ENCODE measurements at places on chromosomes 5 and 9.

- DNase-seq, result no peak
These were observed 363.4 kb downstream of the RAB3C start for GRCh38 chr5:58946230-58946629.

DNA sequence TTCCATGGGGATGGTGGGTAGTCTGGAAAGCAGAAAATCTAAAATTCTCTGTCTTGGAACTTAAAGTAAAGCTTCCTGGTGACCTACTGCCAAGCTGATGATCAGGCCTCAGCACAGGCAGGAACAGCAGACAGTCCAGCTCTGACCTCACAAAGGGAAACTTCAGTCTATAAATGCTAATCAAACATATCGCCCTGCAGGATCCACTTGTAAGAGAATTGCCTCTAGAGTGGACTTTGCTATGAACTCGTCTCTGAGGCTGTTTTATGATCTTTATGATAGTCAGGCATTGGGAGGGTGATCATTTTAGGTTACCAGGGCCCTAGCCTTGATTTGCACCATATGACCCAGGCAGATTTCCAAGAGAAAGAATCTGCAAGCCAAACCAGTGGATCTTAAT is 67.6 kb upstream of the SELENOP start:
- DNase-seq, result no peak

DNA sequence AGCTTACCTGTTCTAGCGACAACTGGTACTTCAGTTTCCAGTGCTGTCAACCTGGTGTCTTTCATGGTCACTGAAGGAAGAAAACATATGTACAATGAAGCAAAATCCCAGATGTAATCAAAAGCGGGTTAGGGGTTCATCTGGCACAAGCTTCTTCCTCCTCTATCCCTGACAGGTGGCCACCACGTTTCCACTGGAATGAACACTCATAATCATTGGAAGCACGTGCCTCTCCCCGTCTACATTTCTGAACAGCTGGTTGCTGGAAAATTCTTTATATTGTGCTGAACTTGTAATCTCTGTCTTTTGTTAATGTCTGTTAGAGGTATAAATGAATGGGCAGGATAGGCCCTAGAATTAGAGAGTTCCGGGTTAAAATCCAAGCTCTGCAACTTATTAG is 9.4 kb downstream of the TSC1 start:
- no peak for DNase-seq

DNA sequence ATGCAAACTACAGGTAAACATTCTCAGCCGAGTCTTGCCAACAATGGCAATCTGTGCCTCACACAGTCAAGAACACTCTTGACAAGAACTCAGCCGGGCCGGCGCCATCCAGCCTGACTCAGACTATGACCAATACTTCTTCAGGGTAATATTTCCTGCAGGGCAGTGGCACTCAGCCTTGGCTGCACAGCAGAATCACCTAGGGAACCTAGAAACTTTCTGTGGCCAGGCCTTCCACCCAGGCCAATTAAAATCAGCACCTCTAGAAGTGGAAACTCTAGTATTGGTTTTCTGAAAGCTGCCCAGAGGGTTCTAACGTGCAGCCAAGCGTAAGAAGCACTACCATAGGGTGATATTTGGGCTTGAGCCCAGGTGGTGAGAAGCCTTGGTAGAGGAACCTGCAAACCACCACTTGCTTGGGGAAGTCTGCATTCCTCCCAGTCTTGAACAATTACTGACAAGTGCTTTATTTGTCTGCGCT is 120.6 kb downstream of the TTLL11 start:
- DNase-seq, result peak; percentile 68

DNA sequence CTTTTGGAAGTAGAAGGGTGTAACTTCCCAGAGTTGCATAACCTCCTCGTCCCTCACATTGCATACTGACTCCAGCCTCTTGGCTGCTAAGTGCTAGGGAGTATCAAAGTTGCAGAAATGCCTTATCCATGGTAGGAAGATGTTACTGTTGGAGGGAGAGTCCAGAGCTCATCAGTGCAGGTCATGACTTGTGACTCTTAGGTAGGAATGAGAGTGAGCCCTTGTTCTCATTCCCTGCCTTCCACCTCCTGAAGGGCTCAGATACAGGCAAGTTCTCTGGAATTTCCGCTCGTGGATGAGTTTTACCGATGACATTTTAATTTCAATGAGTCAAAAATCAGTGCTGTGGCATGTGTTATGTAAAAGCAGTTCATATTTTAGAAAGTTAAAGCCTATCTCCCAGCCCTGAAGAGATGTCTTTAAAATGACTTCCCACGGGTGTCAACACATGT is 17.0 kb downstream of the IRX1 start:
- DNase-seq, result no peak

GRCh38 chr5:10168254-10168653 is 81.4 kb downstream of the ATPSCKMT start:
- no peak for DNase-seq

DNA sequence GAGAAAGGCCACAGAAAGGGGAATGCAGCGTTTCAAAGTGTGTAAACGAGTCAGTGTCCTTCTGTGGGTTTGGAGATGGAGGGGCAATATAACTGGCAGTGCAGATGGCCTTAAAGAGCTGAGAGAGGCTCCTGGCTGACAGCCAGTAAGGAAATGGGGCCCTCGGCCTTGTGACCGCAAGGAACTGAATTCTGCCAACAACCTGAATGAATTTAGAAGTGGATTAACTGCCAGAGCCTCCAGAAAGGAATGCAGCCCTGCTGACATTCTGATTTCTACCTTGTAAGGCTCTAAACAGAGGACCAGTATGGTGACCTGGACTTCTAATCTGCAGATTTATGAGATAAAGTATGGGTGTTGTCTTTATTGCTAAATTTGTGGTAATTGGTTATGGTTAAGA is 17.5 kb upstream of the NREP start:
- DNase-seq, result peak; percentile 36

- no peak for DNase-seq
These were observed 51.9 kb downstream of the COL27A1 start for GRCh38 chr9:114207034-114207810.

GRCh38 chr5:143262393-143263174 is 140.9 kb downstream of the NR3C1 start:
- peak; percentile 63 for DNase-seq

GRCh38 chr5:94276048-94276447 is 342.4 kb downstream of the KIAA0825 start:
- DNase-seq, result no peak

DNA sequence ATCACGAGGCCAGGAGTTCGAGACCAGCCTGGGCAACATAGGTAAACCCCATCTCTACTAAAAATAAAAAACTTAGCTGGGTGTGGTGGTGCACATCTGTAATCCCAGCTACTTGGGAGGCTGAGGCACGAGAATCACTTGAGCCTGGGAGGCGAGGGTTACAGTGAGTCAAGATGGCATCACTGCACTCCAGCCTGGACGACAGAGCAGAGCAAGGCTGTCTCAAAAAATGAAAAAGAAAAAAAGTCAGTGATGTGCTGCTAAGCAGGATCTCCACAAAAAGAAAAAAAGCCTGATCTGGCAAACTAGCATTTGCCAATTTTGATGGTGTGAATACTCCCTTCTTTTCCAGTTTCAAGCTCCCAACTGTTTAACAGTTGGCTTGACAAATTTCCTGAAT is 21.9 kb downstream of the F2R start:
- DNase-seq, result no peak

- DNase-seq, result peak; percentile 34
These were observed 96.3 kb upstream of the MEF2C start for GRCh38 chr5:88979244-88979643.

- DNase-seq, result no peak
These were observed 70.7 kb upstream of the RANBP6 start for GRCh38 chr9:6086006-6086655.

- DNase-seq, result no peak
These were observed 259.3 kb downstream of the CEMIP2 start for GRCh38 chr9:71509054-71509453.

- no peak for DNase-seq
These were observed 25.7 kb upstream of the PPP3R2 start for GRCh38 chr9:101620452-101620851.

GRCh38 chr9:116757030-116757429 is 69.9 kb downstream of the TRIM32 start:
- DNase-seq, result no peak

GRCh38 chr5:150522504-150523414 is 14.8 kb downstream of the NDST1 start:
- DNase-seq, result no peak

DNA sequence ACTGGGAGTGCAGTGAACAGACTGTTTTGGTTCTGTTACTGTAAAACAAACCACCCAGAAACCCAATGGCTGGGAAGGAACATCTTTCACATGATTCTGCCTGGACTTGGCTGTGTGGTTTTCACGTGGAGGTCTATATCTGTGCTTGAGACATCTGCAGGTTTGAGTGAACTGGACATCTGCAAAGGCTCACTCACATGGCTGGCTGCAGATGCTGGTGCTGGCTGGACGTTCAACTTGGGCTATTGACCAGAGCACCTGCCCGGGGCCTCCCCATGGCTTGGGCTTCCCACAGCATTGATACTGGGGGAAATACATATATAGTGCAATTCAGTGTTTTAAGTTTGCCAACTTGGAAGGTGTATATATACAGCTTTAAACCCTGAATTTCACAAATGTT is 6.8 kb downstream of the CTSL start:
- no peak for DNase-seq

- DNase-seq, result no peak
These were observed at the start of gene SPATA31E1 for GRCh38 chr9:87882627-87883026. Gene SPATA31E1 (plus strand): TSS chr9:87882877. CDS start chr9:87882892, 15 bp downstream.

DNA sequence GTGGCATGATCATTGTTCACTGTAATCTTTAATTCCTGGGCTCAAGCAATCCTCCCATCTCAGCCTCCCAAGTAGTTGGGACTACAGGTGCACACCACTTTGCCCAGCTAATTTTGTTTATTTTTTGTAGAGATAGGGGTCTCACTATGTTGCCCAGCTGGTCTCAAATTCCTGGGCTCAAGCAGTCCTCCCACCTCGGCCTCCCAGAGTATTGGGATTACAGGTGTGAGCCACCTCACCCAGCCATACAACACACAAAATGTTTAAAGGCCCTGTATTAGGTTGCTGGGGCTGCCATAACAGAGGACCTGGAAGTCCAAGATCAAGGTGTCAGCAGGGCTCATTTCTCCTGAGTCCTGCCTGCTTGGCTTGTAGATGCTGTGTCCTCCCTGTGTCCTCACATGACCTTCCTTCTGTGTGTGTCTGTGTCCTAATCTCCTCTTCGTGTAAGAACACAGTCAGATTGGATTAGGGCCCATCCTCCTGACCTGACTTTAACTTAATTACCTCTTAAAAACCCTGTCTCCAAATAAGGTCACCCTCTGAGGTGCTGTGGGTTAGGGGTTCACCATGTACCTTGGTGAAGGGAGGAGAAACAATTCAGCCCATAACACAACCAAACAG is 5.4 kb downstream of the UBE2QL1 start:
- no peak for DNase-seq

- no peak for DNase-seq
These were observed 54.9 kb downstream of the SLC44A1 start for GRCh38 chr9:105299190-105299854.

- DNase-seq, result peak; percentile 45
These were observed 707 bp upstream of the ZFYVE16 start for GRCh38 chr5:80406980-80407734.

All from GM12865 (cell line).